Bladder microvascular endothelial cell (primary cell): ENCODE measurements at places on chromosomes 5 and 9. TPM values are rescaled to one million over a fixed set of nuclear protein-coding genes. Genes with fewer than 3 reads are reported as not detected.

Gene CCDC180
- total RNA-seq = 0.32 and 2.6 TPM in 2 replicates

Gene ALDH7A1
- 26.2 and 36.3 TPM in 2 replicates for total RNA-seq

Gene RAD50
- 8.9 and 26.1 TPM in 2 replicates for total RNA-seq

Gene HBEGF
- 26.7 and 28.3 TPM in 2 replicates for total RNA-seq

Gene NR2F1-AS1
- 3.7 and 35.6 TPM in 2 replicates for total RNA-seq

Gene CTNND2
- not detected in 2 replicates for total RNA-seq

Gene LHX3
- not detected in 2 replicates for total RNA-seq

Gene FTMT
- total RNA-seq = not detected in 2 replicates

Gene CFAP90
- not detected in 2 replicates for total RNA-seq

Gene MACROH2A1
- 121 and 178 TPM in 2 replicates for total RNA-seq
